Vagina (tissue), 2 donors: ENCODE measurements at places on chromosomes 2 and 18.

DNA sequence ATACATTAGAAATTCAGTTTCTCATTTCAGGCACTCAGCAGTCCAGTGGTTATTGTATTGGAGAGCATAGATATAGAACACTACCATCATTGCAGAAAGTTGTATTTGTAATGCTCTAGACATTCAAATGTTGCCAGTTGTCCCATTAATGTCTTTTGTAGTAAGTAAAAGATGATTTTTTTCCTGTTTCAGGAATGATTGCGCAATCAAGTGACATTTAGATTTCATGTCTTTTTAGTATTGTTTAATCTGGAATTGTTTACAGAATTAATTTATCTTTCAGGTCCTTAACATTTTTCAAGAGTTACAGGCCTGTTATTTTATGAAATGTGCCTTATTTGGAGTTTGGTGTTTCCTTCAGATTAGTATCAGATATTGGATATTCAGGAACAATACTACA lies 134.7 kb downstream of the MSTN start:
- H3K27me3 ChIP-seq = no peaks in the 10 kb centered on the region
- no peaks in the 10 kb centered on the region for H3K4me1 ChIP-seq
- DNase-seq = no peak

- no peak for DNase-seq
- no peak overlapping the region for H3K27ac ChIP-seq
- no peak overlapping the region for H3K4me3 ChIP-seq
- no peaks in the 10 kb centered on the region for H3K36me3 ChIP-seq
- H3K4me1 ChIP-seq = peaks cover 2% of the 10 kb centered on the region
- no peaks in the 10 kb centered on the region for H3K27me3 ChIP-seq
Observed at GRCh38 chr2:212995920-212996319, 155.5 kb downstream of the IKZF2 start.

DNA sequence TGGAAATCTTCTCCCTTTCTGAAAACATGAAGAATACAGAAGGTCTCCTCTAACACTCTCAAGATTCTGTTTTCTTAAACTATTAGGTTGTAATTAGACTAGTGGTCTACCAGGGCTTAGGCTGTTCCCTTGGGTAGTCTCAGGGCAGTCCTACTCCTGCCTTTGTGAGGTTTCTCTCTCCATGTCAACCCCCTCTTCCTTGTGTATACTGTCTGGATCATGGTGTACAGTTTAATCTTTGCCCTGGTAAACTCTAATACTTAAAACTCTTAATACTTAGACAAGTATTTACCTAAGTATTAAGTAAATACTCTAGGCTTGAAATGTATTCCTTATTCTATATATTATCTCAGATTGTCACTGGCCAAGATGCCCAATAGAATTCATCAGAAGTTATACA lies 480.3 kb upstream of the TNP1 start:
- H3K4me1 ChIP-seq = no peaks in the 10 kb centered on the region
- H3K4me3 ChIP-seq = no peak overlapping the region
- no peaks in the 10 kb centered on the region for H3K36me3 ChIP-seq

DNA sequence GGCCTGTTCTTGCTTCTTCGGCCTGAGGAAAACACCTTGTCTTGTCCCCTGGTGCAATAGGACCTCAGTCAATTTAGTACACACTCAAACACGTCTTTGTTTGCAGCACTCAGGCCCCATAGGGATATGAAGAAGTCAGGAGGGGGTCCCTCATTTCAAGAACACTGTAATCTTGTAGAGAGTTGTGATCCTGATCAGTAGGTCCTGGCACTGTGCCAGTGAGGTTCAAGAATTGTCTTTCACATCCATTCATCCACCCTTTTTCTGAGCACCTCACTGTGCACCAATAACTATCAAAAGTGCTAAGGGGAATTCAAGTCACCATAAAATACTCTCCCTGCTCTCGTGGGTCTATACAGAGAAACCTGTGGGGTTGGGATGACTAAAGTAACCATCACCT lies 131.4 kb upstream of the LHCGR start:
- H3K27me3 ChIP-seq = no peaks in the 10 kb centered on the region
- H3K27ac ChIP-seq = no peak overlapping the region
- no peaks in the 10 kb centered on the region for H3K36me3 ChIP-seq
- no peak for DNase-seq
- H3K4me3 ChIP-seq = no peak overlapping the region
- no peaks in the 10 kb centered on the region for H3K4me1 ChIP-seq

GRCh38 chr18:76981396-76981968 lies 151.1 kb downstream of the MBP start:
- no peak overlapping the region for H3K27ac ChIP-seq
- no peaks in the 10 kb centered on the region for H3K36me3 ChIP-seq
- DNase-seq = peak; percentile 37
- no peaks in the 10 kb centered on the region for H3K4me1 ChIP-seq
- no peaks in the 10 kb centered on the region for H3K27me3 ChIP-seq
- no peak overlapping the region for H3K4me3 ChIP-seq

DNA sequence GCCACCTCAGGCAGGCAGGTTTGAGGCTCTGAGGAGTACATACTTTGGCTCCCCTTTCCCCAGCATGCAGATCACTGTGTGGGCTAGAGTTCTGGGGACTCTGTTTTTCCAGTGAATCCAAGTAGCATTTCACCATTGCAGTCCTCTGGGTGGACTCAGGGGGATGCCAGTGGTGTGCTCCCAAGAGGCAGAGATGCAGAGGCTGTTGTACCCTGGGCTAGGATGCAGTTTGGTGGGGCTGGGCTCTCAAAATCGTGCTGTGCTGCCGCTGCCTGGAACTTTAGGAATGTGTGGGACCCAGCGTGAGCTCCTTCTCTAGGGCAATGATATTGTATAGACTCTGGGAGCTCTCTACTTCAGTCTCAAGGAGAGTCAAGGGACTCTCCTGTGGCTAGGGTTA lies 104.9 kb downstream of the MYO3B start:
- DNase-seq = no peak
- H3K27me3 ChIP-seq = no peaks in the 10 kb centered on the region
- no peaks in the 10 kb centered on the region for H3K36me3 ChIP-seq
- no peak overlapping the region for H3K27ac ChIP-seq
- no peak overlapping the region for H3K4me3 ChIP-seq

GRCh38 chr2:42841344-42841743 lies 49.0 kb upstream of the HAAO start:
- peak overlapping the region; percentile 81 for H3K27ac ChIP-seq
- peaks cover 65% of the 10 kb centered on the region for H3K4me1 ChIP-seq
- no peaks in the 10 kb centered on the region for H3K27me3 ChIP-seq

DNA sequence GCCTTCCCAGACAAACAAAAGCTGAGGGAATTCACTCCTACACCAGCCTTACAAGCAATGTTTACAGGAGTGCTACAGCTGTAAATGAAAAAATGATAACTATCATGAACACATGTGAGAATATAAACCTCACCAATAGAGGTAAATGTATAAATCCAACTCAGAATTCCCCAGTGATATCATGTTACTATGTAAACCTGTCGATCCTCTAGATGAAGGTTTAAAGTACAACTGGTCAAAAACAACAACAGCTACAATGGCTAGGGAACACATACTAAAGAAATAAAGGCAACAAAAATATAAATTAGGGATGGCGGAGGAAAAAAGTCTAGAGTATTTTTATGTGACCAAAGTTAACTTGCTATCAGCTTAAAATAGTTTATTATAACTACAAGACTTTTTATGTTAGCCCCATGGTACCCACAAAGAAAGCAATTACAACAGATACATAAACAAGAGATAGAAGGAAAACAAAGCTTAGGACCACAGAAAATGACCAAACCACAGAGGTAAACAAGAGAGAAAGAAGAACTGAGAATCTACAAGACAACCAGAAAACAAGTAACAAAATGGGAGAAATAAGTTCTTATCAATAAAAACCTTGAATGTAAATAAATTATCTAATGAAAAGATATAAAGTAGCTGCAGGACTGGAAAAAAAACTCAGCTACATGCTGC lies 8.3 kb downstream of the CERKL start:
- H3K4me1 ChIP-seq = no peaks in the 10 kb centered on the region
- H3K4me3 ChIP-seq = no peak overlapping the region
- H3K27me3 ChIP-seq = no peaks in the 10 kb centered on the region

DNA sequence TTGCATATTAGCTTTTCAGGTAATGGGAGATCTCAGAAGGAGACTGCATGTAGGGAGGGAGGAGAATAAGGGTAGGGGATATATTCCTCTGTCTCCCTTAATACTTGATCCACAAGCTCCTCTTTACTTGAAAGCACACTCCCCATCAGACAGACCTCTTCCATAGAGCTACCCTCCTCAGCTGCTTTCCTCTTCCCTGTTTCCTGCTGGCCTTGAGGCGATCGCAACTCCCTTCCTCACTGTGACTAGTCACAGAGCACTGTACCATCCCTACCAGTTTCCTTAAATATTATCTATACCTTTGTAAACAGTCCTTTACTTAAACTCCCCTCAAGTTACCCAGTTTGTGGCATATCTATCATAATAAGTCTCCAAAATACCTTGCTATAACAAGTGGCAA lies 10.9 kb downstream of the ROCK1 start:
- no peaks in the 10 kb centered on the region for H3K36me3 ChIP-seq
- DNase-seq = no peak
- H3K4me3 ChIP-seq = no peak overlapping the region
- peaks cover 69% of the 10 kb centered on the region for H3K4me1 ChIP-seq
- no peak overlapping the region for H3K27ac ChIP-seq

DNA sequence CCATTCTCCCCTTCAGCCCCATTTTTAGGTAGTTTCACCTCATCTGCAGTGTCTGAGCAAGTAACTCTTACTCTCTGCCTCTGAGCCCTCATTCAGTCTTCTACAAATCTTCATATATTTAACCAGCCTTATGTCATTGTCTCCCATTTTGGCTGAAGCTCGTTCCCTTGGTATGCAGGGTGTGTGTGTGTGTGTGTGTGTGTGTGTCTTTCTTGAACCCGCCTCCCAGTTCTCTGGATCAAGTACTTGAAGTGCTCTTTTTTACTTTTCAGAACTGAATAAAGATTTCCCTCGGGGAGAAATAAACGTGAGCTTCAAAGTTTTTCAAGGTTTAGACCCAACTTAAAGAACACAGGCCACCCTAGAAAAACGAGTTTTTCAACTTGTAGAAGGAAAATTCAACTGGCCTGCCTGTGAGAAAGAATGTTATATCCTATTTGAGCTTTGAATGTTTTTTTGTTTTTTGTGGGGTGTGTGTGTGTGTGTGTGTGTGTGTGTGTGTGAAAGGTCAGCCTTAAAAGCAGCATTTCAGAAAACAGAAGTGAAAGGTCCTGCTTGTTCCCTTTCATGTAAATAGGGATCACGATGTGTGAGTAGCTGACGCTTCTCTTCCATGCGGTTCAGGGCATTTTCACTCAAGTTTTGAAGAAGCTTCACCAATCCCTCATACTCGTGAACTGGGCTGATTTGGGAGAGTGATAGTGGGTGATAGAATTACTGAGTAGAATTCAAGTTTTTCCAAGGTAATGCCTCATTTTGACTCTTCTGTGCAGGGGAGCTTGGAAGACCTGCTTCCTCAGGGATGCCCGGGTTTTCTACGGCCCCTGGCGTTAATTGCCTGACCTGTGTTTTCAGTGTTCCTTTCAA lies 50.6 kb upstream of the EML6 start:
- H3K36me3 ChIP-seq = no peaks in the 10 kb centered on the region
- DNase-seq = peak; percentile 75
- H3K4me1 ChIP-seq = peaks cover 55% of the 10 kb centered on the region
- peak overlapping the region; percentile 9 for H3K4me3 ChIP-seq

DNA sequence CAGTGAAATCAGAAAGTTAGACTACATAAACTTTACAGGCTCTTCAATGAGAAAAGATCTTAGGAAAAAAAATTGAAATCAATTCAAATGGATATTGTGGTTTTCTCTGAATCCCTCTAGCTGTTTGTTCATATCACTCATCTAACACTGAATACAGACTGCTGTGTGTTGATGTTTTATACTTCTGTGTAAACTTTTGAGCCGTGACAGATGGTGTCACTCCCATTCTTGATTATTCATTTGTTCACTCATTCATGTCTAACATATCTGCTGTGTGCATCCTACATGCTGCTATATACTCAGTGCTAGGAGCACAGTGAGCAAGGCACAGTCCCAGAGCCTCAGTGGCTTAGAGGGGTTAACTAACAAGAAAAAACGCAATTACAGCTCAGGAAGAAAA lies 12.6 kb downstream of the KLHL23 start:
- H3K36me3 ChIP-seq = no peaks in the 10 kb centered on the region
- H3K27me3 ChIP-seq = no peaks in the 10 kb centered on the region
- H3K27ac ChIP-seq = no peak overlapping the region
- no peak for DNase-seq

DNA sequence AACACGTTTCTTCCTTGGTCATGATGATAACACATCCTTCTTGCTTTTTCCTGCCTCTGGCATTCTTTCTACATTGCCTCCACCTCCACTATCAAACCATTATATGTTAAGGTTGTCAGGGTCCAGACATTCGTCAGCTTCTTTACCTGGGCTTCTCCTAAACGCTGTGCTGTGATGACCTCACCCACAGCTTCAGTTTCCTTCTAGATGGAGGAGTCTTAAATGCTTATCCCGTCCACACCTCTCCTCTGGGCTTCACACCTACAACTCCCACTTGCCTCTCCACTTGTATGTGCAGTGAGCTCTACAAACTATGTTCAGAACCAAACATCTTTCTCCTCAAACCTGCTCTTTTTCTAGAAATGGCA lies 666 bp upstream of the STAT1 start:
- H3K4me1 ChIP-seq = peaks cover 33% of the 10 kb centered on the region
- no peaks in the 10 kb centered on the region for H3K36me3 ChIP-seq
- peak overlapping the region; percentile 89 for H3K27ac ChIP-seq
- no peak for DNase-seq
